Right hindlimb (tissue), 1 donor: ENCODE measurements at places on chromosomes 5 and 9.

DNA sequence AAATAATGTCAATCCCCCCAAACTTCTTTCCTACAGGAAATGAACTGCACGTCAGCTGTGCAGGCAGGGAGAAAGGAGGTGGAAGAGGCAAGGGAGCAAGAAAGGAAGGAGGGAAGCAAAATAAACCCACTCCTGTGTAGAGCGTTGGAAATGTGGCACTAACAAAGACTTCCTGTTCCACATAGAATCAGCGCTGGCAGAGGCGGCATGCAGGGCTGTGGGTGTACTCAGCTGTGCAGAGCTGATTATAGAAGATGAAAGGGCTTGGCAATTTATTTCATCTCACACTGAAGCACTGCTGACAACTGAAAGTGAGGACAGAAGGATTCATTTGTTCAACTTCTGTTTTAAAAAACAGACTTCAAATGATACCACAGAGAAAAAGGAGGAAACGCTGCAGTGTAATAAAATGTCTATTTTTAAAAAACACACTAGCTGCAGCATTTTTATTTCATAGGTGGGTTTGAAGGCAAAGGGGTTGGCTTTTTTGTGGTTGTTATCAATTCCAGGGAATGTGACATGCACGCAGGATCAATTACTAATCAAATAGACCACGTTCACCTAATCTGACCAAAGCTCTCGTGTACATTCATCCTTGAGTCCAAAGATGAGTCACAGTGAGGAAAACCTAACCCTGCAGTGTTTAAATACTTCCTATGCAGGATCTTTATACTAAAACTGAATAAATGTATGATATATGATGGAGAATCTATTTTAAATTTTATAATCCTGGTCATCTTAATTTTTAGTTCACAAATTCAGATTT, 583.5 kb downstream of the ZNF608 start:
- peak; percentile 32 for DNase-seq

- no peak for DNase-seq
Observed at GRCh38 chr9:126723807-126724172, 81.0 kb upstream of the ZBTB43 start.

DNA sequence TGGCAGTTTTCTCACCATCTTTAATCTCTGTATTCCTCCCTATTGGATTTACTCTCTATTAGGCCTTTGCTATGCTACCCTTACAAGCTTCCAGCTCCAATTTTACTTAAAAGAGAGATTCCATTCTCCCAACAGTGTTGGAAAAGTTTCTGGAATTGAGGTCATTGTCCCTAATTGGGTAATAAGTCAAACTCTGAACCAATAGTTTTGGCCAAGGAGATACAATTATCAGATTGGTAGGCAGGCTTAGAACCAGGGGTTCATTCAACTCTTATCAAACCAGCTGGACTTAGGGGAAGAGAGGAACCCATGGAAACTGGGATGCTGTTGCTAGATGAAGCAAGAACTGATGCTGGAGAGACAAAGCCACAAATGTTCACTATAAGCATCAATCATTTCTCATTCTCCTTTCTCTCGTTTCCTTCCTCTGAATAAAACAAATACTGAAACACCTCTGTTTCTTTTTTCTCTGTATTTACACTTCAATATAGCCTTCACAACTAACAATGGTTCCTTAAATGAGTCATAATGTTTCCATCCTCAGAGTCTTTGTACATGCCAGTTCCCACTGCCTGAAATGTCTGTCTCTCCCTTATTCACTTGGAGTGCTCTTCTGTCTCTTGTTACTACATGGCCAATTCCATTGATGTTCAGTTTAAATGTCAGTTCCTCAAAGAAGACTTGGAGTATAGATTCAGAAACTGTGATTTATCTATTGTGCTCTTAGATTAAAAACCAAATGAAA, 587.3 kb downstream of the GABRG2 start:
- no peak for DNase-seq

- DNase-seq, result no peak
Observed at GRCh38 chr9:127014910-127015540, 100.4 kb downstream of the RALGPS1 start.

DNA sequence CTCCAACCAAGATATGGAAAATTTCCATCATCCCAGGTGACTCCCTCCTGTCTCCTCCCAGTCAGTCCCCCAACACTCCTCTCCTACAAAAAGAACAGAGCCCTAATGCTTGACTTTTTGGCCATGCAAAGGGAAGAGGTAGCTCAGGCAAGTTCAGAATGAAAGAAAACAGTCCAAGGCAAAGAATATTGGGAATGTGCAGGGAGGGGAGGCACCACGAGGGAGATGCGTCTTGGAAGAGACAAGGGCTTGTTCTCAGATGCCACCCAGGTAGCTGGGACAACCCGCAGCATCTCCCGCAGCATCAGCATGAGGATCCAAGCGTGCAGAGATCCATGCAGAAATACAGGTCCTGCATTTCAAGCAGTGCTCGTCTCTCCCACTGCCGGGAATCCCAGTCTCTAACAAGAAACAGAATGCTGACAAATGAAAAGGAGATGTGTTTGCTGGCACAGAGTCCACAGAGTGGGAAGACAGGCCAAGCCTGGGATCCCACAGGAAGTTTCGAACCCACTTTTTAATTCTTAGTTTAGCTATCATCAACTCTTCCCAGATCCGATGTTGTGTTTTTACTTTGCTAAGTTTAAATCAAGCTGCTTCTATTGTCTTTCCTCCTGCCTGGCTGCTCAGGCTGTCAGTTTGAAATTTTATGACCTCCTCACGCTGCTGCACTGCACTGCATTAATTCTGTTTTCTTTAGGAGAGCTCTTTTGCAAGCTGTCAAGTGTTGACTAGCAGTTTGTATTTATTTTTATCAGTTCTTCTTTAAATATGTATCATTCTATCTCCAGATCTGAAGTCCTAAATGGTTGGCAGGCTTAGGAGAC, 86.8 kb upstream of the OSMR start:
- peak; percentile 90 for DNase-seq

DNA sequence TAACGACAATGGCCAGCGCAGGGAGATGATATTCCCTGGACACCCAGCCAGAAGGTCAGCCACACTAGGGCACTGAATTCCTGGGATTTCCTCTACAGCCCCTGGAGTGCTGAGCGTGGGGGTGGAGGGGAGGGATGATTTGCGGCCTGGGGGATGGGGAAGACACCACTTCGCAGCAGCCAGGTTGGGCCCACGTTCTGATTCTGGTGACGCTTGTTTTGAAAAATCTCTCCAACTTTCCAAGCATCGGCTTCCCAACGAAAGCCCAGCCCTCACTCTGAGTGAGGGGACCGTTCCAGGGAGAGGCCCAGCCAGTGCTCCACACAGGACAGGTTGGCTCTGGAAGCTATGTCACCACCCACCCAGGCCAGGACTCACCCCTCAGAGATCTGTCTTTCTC, 5.4 kb downstream of the GFPT2 start:
- DNase-seq, result no peak

- DNase-seq, result no peak
Observed at GRCh38 chr5:8826508-8826907, 719.4 kb downstream of the SEMA5A start.

DNA sequence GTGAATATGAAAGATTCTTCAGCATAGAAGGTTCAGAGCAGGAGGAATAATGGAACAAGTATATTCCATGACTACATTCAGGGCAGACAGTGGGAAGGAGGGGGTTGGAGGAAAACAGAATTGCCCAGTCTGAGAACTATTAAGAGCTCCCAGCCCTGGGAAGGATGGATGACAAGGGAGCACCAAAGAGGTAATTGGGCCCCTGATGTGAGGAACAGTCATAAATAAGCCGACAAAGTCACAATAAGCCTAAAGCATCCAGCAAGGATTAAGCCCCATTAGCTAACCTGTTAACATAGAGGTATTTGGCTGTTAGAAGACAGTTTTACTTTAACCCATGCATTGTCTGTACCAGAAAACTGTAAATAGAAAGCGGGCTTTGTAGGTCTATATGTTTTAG, 348.7 kb upstream of the SEMA6A start:
- no peak for DNase-seq

DNA sequence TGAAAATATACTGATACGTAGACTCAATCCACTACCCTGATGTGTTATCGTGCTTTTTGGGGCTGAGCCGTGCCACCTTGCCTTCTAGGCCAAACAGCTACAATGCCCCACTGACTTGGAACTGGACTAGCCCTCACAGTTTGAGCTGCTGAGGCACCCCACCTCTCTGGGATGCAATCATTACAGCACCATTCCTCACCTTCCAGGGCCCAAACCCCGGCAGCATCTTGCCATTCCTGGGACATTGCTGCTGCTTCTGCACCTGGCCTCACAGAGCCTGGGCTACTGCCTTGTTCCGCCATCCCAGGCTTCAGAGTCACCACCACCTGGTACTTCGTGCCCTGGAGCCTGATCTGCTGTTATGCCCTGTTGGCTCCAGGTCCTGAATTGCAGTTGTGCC, 89.5 kb upstream of the SNCAIP start:
- no peak for DNase-seq

GRCh38 chr9:70588381-70588780, 173.9 kb upstream of the KLF9 start:
- no peak for DNase-seq

DNA sequence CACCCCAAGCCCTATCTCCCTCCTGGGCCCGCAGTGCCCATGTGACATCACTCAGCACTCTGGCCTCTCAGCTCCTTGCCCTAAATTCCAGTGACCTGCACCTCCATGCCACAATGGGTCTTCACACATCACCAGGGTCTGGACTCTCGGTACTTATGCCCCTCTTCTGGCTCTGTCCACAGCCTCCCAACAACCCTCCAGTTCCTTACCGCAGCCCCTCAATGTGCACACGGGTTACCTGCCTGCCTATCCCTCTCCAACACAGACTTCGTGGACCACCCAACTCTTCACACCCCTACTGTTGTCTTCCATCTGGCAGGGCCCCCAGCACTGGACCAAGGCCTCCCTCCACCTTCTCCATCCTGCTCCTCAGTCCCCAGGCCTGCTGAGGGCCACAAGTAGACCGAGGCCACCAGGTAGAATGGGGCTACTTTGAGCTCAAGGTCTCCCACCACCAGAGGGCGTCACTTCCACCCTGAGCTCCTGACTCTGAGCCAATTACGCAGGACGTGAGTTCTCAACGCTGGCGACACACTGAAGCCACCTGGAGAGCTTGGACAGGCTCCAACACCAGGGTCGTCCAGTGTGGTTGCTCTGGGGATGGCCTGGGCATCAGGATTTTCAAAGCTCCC, 172.1 kb downstream of the GABBR2 start:
- no peak for DNase-seq
